ENCODE measurements at places on chromosomes 6 and 20.

DNA sequence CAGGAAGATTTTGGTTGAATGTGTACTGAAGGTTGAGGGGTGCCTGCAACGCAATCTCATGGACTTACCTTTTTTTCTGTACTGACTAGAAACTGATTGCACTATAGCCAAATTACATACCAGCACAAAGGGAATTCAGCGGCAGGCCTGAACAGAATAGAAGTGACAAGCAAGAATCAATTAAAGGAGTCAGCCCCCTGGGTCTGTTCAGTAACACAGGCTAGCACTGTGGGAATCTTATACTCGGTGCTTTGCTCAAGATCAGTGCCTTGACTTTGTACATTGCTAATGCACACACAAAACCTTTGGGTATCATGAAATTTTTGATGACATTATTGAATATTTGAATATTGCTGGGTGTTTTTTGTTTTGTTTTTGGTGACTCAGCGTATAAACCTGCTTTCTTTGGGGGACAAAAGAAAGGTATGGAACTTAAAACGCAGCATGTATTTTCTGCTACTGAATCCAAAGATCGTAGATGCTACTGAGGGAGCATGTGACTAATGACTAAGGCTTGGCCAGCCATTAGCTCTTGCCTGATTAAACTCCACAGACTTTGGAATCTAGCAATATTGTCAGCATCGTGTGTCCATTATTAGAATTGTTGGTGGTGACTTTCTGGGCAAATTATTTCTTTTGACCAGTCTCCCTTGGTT, 236.6 kb downstream of the ARID1B start:
- peak; percentile 22 for DNase-seq

- no peak for DNase-seq
These were observed 27.9 kb upstream of the KIF6 start for GRCh38 chr6:39752835-39753724.

- DNase-seq, result no peak
These were observed 141.1 kb downstream of the CD164 start for GRCh38 chr6:109241199-109241598.

DNA sequence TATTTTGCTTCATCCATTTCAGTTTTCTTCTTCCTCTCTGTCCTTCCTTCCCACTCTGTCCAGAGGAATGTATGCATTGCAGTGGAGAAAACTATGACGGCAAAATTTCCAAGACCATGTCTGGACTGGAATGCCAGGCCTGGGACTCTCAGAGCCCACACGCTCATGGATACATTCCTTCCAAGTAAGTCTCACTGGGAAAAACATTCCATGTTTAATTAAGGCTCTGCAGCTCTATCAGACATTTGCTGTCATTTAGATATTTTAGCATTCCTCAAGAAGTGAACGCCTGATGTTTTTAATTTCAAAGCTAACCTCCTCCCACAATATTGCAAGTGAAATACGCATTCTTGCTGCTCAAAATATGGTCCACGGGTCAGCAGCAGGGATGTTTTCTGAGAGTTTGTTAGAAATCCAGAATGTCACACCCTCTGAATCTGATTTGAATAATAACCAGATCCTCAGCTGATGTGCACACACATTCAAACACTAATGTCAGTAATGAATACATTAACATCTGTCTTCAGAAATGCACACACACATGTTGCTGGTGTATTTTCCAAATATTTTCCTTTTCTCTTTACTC, 12.8 kb downstream of the PLG start:
- no peak for DNase-seq

DNA sequence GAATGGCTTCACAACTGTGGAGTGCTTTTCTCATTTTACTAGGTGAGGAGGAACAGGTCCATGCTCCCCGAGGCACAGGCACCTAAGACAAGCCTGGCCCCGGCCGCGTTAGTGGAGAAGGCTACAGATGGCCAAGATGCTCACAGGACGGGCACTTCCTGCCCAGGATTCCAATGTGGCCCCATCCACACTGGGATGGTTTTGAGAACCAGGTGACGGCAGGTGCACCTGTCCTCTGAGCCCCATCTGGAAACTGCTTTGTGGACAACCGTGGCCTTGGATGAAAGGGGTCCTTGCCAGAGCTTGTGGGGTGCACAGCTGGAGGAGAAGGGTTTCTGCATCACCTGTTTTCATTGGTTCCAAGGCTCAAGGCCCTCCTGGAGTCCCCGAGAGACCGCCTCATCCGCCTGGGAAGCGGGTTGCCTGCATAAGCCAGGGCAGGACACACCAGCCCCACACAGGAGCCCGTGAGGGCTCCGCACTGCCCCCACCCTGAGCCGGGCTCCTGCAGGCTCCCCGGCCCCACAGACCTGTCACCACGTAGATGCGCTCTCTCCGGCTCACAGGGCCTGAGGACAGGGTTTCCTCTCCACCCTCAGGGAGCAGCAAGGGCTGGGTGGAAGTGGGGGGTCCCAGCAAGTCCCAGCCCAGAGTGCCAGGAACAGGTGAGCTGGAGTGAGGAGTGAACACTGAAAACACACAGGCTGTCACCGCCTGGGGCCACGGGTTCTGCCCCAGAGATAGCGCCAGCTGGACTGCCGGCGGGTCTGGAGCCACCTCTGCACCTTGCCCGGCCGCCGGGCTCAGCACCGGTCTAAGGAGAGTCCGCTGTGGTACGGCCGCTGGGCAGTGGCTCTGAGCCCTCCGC, 18.3 kb downstream of the NTSR1 start:
- no peak for DNase-seq

GRCh38 chr6:163501439-163501838, 86.9 kb downstream of the QKI start:
- no peak for DNase-seq

DNA sequence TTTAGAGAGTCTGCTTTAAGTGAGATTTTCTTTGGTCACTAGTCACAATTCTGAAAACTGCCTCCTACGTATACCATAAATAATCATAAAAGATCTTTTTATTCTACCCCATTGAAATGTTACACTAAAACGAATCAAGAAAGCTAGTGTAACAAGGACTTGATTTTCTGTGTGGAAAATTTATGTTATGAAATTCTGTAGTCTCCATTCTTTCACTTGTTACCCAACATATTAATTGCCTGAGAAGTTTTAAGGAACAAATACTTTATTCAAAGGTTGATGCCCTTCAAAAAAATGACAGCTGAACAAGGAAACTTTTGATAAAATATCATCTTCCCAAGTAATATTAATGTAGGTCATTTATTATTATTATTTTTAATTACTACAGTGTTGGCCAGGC, 13.3 kb upstream of the HBS1L start:
- no peak for DNase-seq

- DNase-seq, result no peak
These were observed 74.8 kb downstream of the GCNT2 start for GRCh38 chr6:10595731-10596664.

- DNase-seq, result no peak
These were observed 153.7 kb upstream of the PRDM1 start for GRCh38 chr6:105932440-105932839.

- peak; percentile 37 for DNase-seq
These were observed 713 bp upstream of the ELMO2 start for GRCh38 chr20:46406986-46407670.

- no peak for DNase-seq
These were observed 25.2 kb downstream of the TGM3 start for GRCh38 chr20:2320813-2321658.

DNA sequence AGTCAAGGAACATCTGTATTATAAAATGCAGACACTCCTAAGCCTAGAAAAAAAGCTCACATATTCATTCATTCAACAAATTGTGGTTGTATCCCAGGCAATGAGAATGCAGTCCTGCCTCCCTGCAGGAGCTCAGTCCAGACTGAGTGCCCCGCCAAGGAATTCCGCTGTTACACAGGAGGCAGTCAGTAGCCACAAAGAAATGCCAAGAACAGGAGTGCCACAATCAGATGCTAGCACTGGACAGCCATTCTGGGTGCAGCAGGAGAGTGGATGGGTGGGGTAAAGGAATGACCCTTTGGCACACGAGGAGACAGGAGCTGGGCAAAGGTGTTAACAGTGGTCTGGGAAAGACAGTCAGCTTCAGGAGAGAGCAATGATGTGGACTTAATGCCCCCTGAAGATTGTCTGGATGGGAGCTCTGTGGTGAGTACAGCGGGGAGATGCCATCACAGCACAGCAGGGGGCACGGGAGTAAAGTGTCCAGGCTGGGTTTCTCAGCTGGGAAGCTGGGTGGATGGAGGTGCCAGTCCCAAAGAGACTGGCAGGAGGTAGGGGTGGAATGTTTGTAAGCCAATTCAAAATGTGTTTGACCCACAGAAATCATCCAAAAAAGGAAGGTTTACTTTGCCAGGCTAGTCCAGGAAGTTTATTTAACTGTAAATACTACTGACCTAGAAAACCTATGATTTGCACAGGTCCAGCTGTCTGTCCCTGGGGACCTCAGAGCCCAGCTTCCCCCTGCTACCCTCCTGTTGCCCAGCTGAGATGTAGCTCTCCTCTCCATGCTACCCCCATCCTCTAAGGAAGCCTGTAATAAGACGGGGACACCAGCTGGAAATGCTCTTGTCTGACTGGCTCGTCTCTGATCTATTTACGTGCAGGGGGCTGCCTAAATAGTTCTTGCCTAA, 84.1 kb downstream of the SLC23A2 start:
- no peak for DNase-seq

DNA sequence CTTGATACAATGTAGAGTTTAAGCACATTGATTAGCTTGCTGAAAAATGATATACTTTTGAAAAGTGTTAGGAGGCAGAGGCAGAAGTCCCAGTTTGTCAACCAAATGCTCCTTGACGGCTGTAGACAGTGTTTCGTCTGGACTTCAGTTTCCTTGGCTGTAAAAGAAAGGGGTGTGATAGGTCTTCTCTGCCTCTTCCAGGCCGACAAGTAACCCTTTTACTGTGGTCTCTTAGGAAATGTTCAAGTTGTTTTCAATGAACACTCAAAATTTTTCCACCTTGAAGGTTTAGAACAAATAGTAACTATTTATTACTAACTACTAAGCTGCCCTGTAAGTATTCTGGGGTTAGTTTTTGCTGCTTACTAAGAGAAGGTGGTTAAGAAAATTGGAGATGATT, 122.4 kb downstream of the IRF4 start:
- DNase-seq, result no peak

DNA sequence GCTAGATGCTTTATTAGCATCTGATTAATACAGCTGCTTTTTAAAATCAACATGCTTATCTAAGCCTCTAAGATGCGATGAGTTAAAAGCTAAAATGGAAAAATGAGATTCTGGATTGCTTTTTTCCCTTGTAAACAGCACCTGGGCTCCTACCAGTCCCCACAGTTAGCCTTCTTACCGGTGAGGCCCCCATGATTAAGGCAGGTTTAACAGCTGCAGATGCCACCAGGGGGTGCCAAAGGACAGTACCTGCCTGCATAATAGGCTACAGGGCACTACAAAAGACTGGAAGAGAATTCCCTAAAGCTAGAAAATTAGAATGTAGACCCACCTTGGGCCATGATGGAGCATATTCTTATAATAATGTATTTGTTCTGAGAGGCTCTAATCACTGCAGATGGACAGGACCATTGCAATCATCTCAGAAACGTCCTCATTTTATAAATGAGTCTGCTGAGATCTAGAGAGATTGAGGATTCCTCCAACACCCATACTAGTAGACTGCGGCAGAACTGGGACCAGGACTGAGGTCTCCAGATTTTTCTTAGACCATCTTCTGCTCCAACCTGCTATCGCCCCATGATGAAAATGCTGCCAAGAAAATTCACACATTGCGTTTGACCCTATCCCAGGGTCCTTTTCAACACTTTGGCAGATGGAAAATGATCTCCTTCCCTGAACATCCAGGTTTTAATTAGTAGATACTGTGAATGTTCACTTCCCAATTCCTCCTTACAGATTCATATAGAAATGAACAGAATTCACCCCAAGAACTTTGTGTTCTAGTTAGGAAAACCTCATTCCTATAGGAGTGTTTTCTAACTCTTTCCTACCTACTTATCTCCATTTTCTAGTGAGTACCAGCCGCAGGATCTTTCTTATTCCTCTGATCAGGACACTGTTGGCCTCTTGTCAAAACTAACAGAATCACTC, 148.8 kb downstream of the RPS12 start:
- DNase-seq, result peak; percentile 77

DNA sequence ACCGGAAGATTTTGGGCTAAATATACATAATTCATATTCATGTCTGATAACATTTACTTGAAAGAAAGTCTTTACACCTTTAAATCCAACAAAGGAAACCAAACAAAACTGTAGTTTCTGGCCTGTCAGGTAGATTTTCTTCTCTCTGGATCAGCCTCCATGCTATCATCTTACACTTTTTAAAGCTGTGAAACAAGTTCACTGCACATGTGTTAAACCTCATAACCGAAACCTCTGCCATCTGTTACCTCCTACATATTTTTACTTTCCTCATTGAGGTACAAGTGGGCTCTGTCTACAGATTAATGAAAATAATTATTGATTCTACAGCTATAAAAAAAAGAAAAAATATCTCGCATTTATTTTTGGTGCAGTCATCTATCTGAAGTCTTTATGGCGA, 149.9 kb downstream of the RALGAPA2 start:
- DNase-seq, result peak; percentile 76

Measured in NCI-H524 (cell line).